ENCODE measurements at places on chromosomes 6 and 20.

GRCh38 chr20:4836935-4837334 is 115.2 kb downstream of the PRND start:
- no peak for DNase-seq

DNA sequence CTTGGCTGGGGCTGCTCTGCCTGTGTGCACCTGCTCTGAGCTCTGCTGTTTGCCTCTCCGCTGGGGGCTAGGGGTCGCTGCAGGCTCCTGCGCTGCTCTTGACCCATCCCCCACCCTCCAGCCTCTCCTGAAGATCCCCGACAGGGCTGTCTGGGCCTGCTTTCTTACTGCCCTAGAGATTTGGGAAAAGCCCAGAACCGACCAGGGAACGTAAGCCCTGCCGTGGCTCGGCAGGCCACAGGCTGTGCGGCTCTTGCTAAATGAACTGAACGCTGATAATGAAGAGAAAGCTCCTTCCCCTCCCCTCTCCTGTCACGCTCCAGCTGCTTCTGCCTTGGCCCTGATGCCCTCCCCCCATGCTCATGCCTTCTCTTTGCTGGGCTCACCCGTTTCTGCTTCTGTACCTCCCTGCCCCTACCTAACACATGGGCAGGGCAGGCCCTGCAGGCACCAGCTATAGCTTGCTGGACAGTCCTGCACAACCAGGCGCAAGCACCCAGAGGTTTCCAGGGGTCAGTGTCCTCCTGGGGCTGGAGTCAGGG is 32.0 kb upstream of the PCMTD2 start:
- DNase-seq: no peak

DNA sequence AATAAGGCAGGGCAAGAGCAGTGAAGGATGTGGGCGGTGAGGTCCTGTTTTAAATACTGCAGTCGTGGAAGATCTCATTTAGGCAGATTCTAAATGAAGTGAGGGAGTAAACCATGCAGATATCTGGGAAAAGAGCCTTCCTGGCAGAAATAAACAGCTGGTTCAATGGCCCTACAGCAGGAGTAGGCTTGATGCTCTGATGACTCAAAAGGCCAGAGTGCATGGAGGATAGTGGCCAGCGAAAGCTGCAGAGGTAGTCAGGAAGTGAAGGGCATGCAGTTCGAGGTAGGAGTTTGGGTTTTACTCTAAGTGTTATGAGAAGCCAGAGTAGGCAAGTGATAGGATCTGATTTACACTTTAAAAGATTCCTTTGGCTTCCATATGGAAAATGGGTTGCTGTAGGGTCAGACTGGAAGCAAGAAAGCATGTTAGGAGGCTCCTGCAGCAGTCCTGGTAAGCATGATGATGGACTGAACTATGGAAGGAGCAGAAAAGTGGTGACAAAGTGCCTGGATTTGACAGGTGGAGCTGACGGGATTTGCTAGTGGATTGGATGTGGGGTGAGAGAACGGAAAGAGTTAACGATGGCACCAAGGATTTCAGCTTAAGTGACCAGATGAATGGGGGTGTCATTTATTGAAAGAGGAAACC is 150.0 kb downstream of the GJA10 start:
- no peak for DNase-seq

- DNase-seq: no peak
Observed at GRCh38 chr6:22328474-22328873, 31.6 kb upstream of the PRL start.

GRCh38 chr6:105526225-105526872 is 123.5 kb upstream of the PREP start:
- DNase-seq: no peak

DNA sequence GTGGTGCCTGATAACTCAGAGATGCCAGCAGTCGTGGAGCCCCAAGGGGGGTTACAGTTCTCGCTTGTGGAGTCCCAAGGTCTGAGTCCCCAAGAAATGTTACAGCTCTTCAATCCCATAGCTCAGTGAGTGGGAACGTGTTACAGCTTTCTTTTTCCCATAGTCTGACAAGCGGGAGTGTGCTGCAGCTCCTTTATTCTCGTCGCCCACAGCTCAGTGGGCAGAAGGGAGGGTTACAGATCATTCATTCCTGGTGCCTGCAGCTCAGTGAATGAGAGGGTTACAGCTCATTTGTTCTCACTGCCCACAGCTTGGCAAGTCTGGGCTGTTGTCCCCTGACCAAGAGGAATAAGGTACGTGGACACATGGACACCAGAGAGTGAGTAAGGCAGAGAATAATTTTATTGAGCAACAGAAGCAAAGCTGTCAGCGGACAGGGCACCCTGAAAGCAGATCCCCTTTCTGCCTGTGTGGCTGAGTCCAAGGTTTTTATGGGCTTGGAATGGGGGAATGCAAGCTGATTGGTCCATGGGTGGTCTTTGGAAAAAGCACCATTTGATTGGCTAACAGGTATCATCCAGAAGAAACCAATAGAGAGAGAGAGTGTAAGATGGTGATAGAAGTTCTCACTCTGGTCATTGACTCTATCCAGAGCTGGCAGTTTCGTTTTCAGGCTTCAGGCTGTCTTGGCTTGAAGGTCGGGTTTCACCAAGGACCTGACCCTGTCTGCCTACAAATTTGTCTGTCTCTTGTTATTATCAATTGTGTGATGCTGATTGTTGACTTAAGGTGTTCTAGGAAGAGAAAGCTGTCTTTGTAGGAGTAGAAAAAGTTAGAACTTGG is 16.4 kb downstream of the RNF217 start:
- DNase-seq: no peak

- no peak for DNase-seq
Observed at GRCh38 chr6:29789176-29789575, 38.4 kb upstream of the HLA-G start.

DNA sequence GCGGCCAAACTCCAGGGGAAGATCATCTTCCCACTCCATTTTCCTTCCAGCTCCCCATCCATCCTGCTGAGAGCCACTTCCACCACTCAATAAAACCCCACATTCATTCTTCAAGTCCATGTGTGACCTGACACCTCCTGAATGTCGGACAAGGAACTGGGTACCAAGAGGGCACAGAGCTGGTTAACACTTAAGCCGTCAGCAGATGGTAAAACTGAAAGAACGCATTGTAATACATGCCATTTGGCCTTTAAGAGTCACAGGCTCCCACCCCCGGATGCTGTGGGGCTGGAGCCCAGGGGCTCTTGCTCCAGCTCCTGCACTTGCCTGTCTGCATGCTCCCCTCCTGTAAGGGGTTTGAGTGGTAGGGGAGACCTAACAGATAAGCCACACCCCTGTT is 753.9 kb downstream of the COL12A1 start:
- no peak for DNase-seq

DNA sequence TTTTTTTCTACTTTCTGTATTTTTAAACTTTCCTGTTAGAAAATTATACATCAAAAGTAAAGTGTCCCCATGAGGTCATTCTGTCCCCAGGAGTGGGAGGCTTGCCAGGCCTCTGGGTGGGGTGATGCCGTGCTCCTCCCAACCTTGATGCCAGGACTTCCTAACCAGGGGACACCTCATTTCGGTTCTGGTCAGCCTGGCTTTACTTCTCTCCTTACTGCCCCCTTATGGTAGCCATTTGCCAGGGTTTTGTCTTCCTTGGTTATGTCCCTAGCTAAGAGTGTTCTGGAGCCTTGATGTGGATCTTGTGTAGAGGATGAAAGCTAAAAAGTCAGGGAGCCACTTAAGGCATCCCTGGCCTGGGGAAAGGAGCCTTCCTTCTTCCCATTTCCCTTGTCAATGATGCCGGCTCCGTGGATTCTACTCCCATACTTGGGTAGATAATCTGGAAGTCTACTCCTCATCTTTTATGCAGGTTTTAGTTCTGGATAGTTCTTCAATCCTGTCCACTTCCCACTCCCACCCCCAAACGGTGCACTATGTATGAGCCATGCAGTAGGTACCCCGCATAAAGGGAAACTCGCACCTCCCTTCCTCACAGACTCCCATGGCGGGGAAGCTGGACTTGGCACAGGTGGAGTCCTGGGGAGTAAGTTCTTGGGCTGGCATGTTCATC is 164.1 kb upstream of the SALL4 start:
- peak; percentile 60 for DNase-seq

DNA sequence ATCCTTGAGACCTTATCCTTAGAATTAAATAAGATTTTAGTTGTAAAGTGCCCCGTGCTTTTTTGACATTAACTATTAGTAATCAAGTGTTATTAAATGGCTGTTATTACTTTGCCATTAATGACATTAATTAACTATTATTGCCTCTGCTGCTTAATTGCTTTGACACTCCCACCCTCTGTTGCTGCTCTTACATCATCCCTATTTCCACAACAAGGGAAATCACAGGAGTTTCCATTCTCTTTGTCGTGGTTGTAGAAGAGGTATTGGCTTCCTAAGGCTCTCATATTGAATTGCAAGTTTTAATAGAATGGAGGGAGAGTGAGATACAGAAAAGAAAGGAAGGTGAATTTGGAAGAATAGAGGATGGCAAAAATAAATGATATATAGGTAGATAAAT is 545.8 kb downstream of the MMUT start:
- DNase-seq: no peak

DNA sequence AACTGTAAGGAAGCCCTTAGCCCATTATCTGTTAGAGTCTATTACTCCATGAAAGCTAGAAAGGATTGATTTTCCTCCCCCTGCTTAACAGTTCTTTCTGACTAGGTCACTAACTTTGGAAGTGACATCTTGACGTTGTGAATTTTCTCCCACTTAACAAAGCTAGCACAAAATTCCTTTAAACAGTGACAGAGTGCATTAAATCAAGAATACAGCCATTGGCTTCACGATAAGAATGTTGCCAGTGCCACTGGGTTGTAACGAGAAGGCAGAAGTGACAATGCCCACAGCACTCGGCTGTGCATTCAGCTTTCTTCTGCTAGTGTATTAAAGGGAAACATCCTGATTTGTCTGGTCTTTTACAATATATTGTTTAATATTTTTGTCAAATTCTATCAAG is 182.7 kb upstream of the DTNBP1 start:
- no peak for DNase-seq

DNA sequence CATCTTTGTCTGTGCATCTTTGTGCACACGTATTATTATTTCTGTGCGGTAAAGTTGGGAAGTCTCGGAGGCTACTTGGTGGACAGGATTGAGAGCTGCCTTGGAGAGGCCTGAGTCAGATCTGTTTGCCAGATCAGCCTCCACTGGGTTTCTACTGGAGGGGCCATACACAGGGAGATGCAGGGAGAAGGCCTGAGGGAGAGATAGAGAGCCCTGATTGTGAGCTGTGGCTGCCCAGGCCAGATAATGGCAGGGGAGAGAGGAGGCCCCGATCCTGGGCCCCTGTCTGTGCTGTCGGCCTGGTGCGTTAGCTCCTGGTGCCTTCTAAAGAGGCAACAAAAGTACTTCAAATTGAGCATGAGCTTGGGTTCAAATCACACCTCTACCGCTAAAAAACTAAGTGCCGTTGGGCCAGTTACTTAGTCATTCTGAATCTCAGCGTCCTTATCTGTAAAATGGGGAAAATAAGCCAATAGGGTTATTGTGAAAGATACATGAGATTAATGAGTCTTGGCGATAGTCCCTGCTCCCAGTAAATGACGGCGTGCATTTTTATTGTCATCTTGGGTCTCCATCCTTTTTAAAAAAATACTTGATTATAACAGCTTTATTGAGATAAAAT is 27.6 kb upstream of the ADA start:
- DNase-seq: no peak

GRCh38 chr6:160437775-160438174 is 89.6 kb downstream of the SLC22A3 start:
- no peak for DNase-seq

GRCh38 chr6:45851034-45851400 is 164.6 kb downstream of the CLIC5 start:
- DNase-seq: no peak

- DNase-seq: peak; percentile 66
Observed at GRCh38 chr6:41503827-41504465, 42.2 kb upstream of the FOXP4 start.

DNA sequence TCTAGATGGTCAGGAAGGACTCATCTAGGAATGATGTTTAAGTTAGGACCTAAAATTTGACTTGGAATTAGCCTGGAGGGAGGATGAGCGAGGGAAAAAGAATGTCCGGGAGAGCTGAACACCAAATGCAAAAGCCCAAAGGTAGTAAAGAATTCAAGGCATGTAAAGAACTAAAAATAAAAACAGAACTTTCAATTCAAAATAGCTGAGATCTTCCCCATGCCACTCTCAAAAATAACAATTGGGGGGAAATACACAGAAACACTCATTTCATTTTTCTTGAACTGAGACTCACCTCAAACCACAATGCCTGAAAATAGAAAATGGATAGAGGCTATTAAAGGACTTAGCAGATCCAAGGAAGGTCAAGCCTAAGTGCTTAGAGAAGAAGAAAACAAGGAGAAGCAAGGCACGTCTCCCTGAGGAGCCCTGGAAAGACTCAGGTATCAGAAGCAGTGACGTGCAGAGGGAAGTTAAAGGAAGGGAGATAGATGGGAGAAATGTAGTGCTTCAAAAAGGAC is 10.4 kb downstream of the PXT1 start:
- DNase-seq: no peak

GRCh38 chr20:25339608-25340007 is 51.0 kb downstream of the ABHD12 start:
- no peak for DNase-seq

DNA sequence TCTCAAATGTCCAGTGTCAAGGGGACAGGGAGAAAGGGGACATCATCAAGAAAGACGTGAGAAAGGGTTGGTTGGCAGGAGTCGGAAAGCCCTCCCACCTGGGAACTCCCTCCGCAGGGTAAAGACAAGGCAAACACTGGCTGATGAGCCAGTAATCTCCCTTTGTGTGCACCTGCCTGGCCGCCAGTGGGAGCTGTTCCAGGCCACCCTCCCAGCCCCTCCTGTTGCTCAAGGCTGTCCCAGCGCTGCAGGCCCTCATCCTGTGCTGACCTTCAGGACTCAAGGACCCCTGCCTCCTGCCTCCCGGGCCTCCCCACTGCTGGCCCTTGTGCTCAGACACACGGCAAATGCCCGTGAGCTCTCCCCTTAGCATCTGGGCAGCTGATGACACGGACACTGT is 7.4 kb downstream of the FRMD1 start:
- DNase-seq: no peak

DNA sequence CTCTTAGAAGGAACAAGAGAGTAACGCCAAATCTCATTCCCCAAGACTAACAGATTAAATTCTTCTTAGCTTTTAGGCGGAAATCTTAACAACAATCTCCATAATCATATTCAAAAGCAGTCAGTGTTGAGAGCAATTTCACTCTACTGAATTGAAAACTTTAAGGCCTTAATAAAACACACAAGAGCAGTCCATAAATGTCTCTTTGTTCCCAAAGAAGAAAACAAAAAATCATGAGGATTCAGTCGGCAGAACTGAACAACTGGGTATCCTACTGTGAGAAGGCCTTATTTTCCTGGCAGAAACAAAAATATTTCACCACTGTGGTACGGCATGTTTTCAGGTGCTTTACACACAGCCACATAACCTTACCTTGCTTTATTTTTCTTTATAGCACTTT is 14.4 kb downstream of the ABHD12 start:
- DNase-seq: no peak

DNA sequence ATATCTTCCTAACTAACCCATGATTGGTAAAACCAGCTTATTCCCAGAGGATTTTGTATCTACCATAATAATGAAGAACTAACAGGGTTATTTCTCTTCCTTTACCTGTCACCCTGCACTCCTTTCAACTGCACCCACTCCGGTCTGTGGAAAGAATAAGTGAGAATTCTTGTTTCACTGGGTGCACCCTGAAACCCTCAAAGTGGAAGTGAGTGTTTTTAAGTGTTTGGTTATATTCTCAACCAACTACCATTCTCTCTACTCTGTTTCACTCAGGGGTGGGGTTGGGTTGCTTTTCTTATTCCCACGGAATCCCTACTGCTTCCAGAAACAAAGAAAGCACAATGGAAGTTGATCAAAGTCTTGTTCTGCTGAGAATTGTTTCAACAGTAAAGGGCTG is 42.6 kb upstream of the KHDRBS2 start:
- no peak for DNase-seq

Data from H54 (cell line).